Activated CD4-positive, alpha-beta T cell treated with anti-CD3 and anti-CD28 coated beads, Interleukin-2, amount 10 ng/mL, durations not matched to agents 24 days and 14 days (primary cell): ENCODE measurements at places on chromosomes 5 and 9. TPM values are rescaled to one million over a fixed set of nuclear protein-coding genes. Genes with fewer than 3 reads are reported as not detected.

Gene SLC34A1
- total RNA-seq, result not detected in 2 replicates

Gene CDK7
- total RNA-seq, result 45.6 and 54.2 TPM in 2 replicates

Gene ECM2
- not detected in 2 replicates for total RNA-seq

Gene POLR3G
- 22.2 and 25.1 TPM in 2 replicates for total RNA-seq

Gene RALGPS1
- total RNA-seq, result 1.7 and 2.0 TPM in 2 replicates

Gene PDE8B
- total RNA-seq, result 0.17 and 0.19 TPM in 2 replicates

Gene PHF24
- 0.14 and 0.57 TPM in 2 replicates for total RNA-seq
